ENCODE measurements at places on chromosomes 6 and 20. TPM values are rescaled to one million over a fixed set of nuclear protein-coding genes. Genes with fewer than 3 reads are reported as not detected.

OR2J1 gene
- not detected for total RNA-seq

GRCh38 chr6:80142586-80142985 is 36.1 kb downstream of the BCKDHB start:
- DNase-seq, result no peak

- DNase-seq, result no peak
Observed at GRCh38 chr6:109491207-109491938, 8.4 kb upstream of the ZBTB24 start.

DNA sequence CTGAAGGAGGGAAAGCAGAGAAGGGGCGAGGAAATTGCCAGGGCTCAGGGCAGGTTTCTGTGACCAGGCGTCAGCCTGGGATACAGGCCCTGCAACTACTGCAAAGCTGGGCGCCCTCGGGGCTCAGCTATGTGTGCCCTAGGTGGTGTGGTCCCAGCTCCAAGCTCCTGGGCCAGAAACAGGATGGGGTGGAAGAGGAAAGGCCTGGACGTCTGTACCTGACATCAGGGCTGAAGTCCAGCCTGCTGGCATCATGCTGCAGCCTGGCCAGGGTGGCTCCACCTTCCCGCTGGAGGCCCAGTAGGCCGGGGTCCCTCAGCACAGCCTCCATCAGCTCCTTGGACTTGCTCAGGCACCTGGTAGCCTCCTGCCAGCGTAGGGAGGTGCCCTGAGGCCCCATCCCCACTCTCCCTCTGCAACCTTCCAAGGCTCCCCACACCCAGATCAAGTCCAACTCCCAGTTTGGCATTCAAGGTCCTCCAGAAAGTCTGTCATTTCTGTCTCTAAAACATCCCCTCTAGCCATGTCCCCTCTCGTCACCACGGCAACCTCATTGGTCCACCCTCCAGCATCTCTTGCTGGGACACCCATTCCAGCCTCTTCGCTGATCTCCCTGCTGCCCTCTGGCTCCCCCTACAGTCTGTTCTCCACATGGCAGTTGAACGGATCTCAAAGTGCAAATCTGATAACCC is 38.2 kb downstream of the KIAA1755 start:
- DNase-seq, result peak; percentile 37

DNA sequence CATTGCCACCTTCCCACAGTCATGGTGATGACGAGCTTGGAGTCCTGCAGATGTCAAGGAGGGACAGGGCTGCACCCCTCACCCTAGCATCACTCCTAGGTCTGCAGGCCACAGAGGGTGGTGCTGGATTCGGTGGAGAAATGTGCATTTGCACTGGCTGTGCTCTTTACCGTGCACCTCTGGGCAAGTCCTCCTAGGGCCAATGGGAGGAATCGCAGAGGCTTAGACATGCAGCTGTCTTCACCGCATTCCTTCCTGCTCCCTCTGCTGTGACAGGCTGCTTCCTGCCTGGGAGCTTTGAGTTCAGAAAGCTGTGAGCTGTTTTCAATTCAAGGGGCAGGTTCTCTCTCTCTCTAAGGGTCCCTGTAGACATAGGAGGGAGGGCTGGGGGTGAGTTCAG is 85.1 kb downstream of the EDN3 start:
- no peak for DNase-seq

PHACTR1 gene
- total RNA-seq, result 3.7 TPM

DNA sequence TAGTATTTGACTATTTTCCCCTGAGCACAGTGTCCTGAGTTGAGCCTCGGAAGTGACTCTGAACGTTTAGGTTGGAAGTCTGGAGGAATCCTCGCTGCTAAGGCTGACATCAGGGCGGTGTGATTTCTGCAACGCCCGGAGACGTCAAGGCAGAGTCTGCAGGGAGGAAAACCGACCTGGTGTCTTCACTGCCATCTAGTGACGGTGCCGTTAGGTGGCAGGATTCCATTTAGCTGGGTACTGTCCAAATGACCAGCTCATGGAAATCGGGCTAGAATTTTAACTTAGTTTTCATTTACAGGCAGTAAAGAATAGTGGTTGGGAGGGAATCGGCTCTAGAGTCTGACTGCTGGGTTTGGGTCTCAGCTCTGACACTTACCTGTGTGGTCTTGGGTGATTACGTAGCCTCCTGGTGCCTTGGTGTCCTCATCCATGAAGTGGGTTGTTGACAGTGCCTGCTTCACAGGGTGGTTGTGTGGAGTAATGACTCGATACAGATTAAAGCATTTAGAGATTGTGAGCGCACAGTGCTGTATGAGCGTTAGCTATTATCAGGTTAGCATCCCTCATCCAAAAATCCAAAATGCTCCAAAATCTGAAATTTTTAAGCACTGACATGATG is 35.0 kb downstream of the FOXF2 start:
- DNase-seq, result peak; percentile 73

KCNB1 gene
- 0.24 TPM for total RNA-seq

GRCh38 chr6:137361701-137362100 is 132.5 kb downstream of the OLIG3 start:
- DNase-seq, result no peak

C6orf15 gene
- total RNA-seq, result not detected

METTL24 gene
- total RNA-seq, result not detected

Measured in HFFc6 (cell line).